ENCODE measurements at places on chromosomes 7 and 10.

DNA sequence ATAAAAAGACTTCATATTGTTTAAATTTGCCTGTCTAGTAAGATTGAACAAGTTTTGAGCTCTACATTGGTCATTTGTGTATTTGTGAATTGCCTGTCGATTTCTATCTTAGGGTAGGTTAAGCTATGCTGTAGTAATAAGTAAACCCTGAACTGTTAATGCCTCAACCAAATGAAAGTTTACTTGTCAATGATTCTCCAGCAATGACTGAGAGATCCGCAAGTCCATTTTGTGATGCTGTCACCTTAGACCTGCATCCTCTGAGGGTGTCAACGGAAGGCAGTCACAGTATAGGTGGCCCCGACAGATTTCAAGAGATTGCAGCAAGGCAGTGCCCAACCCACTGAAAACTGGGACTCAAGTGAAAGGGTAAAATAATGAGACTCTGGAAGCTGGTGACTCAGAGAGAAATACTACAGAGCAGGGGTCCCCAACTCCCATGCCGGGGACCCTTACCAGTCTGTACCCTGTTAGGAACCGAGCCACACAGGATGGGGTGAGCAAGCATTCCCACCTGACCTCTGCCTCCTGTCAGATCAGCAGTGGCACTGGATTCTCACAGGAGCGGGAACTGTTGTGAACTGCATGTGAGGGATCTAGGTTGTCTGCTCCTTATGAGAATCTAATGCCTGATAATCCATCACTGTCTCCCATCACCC is 10.8 kb upstream of the PHYH start:
- DNase-seq, result no peak

GRCh38 chr10:13632440-13632839 is 45.7 kb downstream of the PRPF18 start:
- DNase-seq, result no peak

- no peak for DNase-seq
Measured at GRCh38 chr7:147245274-147245673, 1128.7 kb downstream of the CNTNAP2 start.

DNA sequence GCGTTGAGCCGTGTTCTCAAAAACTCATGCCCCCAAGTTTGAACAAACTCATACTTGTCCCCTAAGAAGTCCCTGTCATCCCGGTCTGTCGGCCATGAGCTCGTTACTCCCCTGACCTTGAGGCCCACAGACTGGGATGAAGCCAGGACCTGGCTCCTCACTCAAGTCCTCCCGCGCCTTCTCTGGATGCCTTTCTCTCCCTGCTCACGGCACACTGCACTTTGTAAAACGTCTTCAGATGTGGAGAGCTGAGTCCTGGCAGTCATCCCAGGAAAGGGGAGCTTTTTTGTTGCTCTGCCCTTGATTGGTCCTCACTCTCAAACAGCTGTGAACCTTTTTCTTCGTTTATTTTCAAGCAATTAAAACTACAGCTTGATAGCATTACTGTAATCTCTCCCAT is 110.8 kb downstream of the JAZF1 start:
- DNase-seq, result no peak

DNA sequence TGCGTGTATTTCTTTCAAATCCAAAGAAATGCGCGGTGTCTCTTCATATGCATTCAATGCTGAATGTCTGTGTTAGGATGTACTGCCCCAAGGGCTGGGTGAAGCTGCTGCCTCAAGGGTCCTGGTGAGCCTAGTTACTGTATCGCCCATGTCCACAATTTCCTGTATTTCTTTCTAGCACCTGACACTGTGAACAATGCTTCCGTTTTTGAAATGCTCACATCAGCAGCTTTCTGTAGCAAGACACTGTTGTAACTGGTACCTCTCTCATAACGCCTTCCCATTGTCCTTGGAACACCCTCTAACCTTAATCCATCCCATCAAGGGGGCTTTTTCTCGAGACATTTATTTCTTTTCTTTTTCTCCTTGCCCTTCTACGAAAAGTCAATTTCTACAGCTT is 25.1 kb downstream of the NRP1 start:
- DNase-seq, result no peak

- DNase-seq, result peak; percentile 79
Measured at GRCh38 chr10:29496341-29497162, 138.2 kb downstream of the SVIL start.

DNA sequence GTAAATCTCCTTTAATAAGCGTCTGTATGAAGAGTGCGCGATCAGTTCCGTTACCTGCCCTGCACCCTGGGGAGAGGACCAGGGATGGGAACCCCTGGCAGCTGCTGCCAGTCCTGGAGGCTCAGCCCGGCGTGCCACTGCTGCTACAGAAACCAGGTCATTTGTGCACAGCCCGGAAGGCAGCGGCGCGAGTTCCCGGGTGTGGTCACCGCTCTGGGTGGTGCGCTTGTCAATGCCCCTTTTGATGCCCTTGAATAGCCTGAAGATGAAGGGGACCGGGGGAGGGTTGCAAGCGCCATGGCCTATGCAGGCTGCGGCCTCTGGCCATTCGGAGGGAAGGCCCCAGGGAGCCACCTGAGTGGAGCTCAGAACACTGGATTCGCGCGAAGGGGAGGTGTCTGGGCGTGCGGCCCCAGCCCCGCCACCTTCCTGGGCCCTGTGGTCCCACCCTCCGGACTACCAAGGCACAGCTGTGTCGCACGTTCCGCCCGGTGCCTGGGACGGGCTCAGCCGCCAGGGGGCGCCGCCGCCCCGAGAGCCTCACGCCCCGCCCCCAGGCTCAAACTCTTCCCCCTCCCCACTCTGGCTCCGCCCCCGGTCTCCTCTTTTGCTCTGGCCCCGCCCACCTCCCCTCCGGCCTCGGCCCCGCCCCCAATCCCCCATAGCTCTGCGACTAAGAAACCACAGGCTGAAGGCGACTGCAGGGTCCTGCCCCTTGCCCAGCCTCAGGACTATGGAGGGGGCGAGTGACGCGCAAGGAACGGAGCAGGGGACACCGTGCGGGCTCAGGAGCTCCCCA is 16.5 kb downstream of the AP5Z1 start:
- DNase-seq, result peak; percentile 88

DNA sequence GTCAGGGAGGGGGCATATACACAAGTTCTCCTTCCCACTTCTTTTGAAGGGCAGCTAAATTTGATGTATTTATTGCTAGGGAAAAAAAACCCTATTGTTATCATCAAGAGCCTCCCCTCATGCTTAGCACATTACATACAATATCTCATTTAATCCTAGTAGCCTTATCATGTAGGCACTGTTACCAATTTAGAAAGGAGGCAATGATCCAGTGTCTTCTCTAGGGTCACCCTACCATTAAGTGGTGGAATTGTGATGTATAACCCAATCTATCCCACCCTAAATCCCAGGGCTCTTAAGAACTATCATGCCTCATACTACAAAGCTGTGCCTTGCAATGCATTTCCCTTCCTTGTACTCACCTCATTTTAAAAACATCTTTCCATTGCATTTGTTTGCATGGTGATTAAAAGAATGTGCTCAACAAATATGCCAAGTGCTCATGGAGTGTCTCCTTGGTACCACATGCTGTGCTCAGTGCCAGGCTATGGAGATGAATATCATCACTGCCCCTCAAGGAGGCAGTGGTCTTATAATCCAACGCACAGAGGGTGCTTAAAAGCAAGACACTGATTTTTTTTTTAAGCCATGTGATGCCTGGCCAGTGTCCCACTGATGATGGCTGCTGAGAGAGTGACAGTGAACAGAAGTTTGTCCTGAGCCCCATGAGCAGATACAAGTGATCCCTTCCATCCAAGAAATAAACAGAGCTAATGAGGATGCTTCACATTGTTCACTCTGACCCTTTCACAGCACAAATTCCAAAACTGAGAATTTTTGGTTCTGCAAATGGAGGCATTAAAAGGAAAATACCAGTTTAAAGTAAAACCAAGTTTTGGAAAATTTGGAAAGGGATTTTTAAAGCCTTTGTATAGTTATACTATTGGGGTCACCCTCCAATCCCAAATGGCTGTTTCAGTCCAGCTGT is 98.2 kb downstream of the SORBS1 start:
- DNase-seq, result no peak

- DNase-seq, result peak; percentile 33
Measured at GRCh38 chr7:128791972-128792327, 182 bp downstream of the CCDC136 start.

DNA sequence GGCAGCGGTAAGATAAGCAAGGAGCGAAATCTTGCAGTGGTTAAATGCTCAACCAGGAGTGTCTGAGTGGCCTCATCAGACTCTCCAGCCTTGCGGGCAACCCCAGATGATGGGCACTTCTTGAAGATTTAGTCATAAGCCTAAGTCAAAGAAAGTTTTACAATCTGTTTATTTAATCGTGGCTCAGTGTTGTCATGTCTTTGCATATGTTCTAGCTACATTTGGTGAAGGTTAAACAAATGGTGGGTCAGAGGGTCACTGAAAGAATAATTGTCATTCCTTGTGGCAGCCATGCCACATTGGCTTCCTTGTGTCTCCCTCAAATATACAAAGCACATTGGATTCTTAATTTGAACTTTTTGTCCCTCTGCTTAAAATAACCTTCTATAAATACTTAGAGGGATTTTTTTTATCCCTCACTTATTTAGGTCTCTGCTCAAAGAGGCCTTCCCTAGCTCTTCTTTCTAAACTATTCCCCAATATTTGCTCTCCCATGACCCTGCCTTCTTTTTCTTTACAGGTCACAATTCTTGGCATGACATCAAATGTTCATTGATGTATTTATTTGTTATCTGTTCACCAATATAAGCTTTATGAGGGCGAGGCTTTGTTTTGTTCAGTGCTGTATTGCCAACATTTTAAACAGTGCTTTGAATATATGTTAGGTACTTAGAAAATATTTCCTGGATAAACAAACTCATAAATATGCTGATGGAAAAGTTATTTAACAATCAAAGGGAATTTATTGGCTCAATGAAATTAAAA is 68.7 kb downstream of the NEUROD6 start:
- no peak for DNase-seq

DNA sequence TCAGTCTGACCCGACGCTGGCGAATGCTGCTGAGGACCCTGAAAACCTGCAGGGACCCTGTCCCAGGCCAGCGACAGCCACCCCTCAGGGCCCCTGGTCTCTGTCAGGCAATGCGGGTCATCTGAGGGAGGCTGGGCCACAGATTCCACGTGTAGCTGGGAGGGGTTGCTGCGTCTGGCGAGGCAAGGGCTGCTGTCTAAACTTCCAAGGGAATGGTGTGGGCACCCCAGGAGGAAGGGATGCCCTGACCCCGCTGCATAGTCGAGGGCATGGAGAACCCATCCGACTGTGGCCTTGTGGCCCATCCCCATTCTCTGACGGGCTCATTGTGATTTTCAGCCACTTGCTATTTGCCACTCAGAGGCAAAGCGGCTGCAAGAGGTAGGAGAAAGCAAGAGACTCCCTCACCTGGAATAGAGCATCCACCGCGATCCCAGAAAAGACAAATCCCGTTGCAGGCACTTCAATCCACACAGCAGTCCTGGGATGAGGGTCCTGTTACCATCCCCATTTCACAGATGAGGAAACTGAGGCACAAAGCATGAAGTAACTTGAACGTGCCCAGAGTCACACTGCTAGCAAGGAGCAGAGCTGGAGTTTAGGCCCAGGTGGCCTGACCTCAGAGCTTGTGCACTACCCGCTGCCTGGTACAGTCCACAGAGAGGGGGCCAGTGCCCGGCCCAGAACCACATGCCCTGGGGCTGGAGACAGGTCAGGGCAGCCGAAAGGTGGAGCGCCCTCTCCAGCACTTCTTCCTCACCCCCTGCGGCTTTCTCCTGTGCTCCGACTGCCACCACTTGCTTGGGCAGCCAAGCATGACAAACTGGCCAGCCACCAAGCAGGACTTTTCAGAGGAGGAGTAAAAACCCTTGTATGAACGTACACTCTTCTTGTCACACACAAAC is 163.8 kb upstream of the KLF14 start:
- DNase-seq, result no peak

GRCh38 chr7:131170440-131171271 is 157.0 kb upstream of the MKLN1 start:
- no peak for DNase-seq

DNA sequence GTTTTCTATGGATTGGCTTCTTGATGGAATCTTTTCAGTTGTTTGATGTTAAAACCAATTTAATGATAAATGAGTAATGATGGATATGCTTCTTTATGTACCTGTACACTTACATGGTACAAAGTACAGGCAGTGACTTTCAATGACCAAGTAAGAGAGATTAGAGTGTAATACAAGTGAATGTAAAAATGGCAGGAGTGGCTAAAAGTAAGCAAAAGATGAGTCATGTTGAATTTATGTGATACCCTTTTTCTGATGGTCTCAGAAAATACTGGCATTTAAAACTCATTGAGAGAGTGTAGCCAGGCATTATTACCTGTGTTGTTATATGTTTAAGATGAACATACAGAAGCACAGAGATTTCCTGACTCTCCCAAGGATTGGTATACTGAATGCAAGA is 97.1 kb downstream of the GPR85 start:
- no peak for DNase-seq

- no peak for DNase-seq
Measured at GRCh38 chr7:140611641-140612040, 29.0 kb downstream of the DENND2A start.

GRCh38 chr7:144036302-144036885 is 12.4 kb upstream of the OR2A5 start:
- DNase-seq, result no peak

- no peak for DNase-seq
Measured at GRCh38 chr7:107109955-107110354, 58.8 kb upstream of the HBP1 start.

- no peak for DNase-seq
Measured at GRCh38 chr10:108275895-108276685, 1111.6 kb upstream of the SORCS1 start.

DNA sequence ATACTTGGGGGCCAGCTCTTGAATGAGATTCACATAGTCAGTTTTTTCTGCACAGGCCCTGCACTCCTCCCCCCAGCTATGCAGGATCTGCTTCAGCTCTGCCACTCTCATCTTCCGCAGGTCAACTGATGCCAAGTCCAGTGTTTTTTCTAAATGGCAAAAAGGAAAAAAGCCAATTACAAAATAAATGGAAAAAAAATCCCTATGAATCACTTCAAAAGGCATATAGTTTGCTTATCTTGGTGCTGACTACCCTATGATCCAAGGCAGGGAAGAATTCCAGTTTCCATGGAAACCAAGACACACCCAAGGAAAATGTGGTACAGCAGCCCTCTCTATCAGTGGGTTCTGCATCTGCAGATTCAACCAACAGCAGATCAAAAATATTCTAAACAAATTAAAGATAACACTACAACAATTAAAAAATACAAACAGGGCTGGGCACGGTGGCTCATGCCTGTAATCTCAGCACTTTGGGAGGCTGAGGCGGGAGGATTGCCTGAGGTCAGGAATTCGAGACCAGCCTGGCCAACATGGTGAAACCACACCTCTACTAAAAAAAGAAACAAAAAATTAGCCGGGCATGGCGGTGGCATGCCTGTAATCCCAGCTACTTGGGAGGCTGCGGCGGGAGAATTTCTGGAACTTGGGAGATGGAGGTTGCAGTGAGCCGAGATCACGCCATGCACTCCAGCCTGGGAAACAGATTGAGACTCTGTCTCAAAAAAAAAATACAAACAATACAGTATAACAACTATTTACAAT is 17.6 kb downstream of the CDNF start:
- no peak for DNase-seq
